ENCODE measurements at places on chromosomes 6 and 20. TPM values are rescaled to one million over a fixed set of nuclear protein-coding genes. Genes with fewer than 3 reads are reported as not detected.

ULBP1 gene
- 0.17 TPM for total RNA-seq

WASF1 gene
- total RNA-seq = 1.7 TPM

DNA sequence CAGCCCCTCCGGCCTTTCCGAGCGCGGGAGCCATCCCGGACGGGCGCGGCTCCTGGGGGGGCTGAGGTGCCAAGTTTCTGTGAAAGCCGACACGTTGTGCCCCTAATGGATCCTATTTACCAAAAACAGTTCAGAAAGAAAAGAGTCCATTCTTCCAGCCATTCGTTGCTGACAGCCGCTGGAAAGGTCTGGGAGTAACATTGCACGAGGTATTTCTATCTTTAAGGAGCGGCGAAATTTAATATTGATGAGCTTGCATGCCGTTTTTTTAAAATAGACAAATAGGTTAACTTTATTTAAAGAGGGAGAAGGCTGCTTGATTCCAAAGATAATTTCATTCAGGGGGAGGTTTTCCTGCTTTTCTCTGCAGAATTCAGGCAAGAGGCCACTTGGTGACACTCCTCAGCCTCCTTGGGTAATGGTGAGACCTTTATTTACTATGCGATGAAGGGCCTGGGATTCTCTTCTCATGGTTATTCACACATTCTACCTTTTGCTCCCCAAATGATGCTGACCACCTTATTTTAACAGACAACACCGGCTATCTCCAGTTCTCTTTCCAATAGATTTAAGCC is 988 bp downstream of the TIAM2 start:
- DNase-seq = no peak

- no peak for DNase-seq
These were observed 161.5 kb upstream of the CDH4 start for GRCh38 chr20:61090541-61090940.

GABRR1 gene
- not detected for total RNA-seq

GRCh38 chr20:23273776-23274175 is 76.8 kb upstream of the NXT1 start:
- DNase-seq = no peak

- no peak for DNase-seq
These were observed 1059.6 kb downstream of the HACE1 start for GRCh38 chr6:103799971-103800670.

GRCh38 chr6:134436950-134437349 is 119.0 kb upstream of the SGK1 start:
- no peak for DNase-seq

GJA1 gene
- 322 TPM for total RNA-seq

KATNA1 gene
- 9.5 TPM for total RNA-seq

- no peak for DNase-seq
These were observed 32.6 kb downstream of the CLIC5 start for GRCh38 chr6:45983062-45983461.

DNA sequence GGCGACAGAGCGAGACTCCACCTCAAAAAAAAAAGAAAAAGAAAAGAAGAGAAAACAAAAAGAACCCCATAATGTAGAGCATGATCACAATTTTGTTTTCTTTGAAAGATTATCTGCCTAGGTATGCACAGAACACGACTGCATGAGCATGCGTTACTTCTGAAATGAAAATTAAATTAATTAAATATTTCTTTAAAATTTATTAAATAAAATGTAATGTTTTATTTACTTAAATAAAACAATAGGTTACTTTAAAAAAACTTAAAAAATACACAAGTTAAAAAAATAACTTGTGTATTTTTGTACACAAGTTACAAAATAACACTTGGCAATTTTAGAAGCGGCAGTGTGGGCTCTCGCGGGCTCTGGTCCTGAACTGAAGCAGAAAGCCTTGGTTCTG is 107.8 kb downstream of the TFAP2A start:
- no peak for DNase-seq

GRCh38 chr20:48211238-48211637 is 426.0 kb upstream of the SULF2 start:
- no peak for DNase-seq

GRCh38 chr20:6026051-6026450 is 27.8 kb downstream of the LRRN4 start:
- no peak for DNase-seq

SLC22A23 gene
- 7.1 TPM for total RNA-seq

HLA-A gene
- 256 TPM for total RNA-seq

BTN1A1 gene
- not detected for total RNA-seq

GRCh38 chr6:128172752-128173682 is 272.2 kb upstream of the THEMIS start:
- DNase-seq = no peak

CST5 gene
- not detected for total RNA-seq

GRCh38 chr20:43383026-43383795 is 74.5 kb upstream of the SRSF6 start:
- peak; percentile 60 for DNase-seq

ERVFRD-1 gene
- total RNA-seq = 0.12 TPM

DNA sequence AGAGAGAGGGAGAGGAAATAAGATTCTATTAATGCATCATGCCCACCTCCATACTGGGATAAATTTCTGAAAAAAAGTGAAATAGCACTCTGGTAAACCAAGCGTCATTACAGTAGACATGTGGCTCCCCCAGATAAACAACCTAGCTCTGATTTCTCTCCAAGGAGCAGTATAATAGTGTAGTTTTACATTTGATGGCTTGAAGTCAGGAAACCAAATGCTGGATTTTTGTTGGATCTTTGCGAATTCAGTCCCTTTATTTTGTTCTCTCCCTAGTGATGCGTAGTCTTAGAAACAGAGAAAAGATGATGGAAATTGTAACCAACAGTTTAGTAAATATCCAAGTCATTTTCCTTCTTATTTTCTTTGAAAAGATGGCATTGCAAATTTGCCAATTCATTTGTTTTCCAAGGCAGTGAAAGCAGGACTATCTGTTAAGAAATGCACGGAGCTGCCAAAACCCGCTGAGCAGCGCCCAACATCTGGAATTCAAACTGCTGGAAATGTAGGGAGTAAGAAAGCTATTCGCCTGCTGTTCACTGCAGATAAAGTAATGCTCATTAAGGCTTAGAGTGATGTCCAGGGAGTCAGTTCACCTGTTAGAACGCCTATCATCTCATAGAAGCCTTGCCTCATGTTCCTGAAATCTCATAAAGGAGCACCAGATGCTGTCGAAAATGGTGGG is 85.7 kb upstream of the DOK5 start:
- peak; percentile 28 for DNase-seq

HEY2 gene
- 66.8 TPM for total RNA-seq

DNA sequence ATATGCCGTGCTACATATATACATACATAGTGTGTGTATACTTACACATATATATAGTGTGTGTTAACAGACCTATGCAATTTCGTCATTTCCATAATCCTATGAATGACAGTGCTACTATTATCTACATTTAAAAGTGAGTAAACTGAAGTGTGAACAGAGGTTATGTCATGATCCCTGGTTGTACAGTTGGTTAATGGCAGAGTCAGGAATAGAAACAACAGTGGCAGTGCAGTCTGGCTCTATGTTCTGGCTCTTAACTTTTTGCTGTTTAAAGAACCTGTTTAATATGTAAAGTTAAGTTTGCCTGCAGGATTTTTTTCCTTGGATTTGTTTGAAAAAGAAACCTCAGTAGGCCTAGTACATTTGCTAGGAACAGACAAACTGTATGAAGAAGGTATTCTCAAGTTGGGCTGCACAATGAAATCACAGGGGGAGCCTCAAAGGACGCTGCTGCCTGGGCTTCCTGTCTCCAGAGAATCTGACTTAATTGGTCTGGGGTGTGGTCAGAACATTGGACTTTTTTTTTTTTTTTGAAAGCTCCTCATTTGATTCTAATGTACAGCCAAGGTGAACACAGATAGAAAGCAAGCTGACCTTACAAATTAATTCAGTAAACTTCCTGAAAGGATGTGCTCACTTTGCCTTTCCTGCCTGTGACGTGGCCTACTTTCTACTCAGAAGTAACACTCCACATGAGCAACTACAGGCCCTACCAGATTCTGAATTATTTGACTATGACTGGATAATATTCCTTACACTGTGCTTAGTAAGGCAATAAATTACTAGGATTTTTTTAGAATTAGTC is 29.4 kb downstream of the PLCB1 start:
- DNase-seq = no peak

GRCh38 chr6:43814111-43814510 is 44.1 kb downstream of the VEGFA start:
- DNase-seq = no peak

- DNase-seq = no peak
These were observed 42.8 kb upstream of the PLCG1 start for GRCh38 chr20:41094353-41095055.

RNF39 gene
- total RNA-seq = not detected

DNA sequence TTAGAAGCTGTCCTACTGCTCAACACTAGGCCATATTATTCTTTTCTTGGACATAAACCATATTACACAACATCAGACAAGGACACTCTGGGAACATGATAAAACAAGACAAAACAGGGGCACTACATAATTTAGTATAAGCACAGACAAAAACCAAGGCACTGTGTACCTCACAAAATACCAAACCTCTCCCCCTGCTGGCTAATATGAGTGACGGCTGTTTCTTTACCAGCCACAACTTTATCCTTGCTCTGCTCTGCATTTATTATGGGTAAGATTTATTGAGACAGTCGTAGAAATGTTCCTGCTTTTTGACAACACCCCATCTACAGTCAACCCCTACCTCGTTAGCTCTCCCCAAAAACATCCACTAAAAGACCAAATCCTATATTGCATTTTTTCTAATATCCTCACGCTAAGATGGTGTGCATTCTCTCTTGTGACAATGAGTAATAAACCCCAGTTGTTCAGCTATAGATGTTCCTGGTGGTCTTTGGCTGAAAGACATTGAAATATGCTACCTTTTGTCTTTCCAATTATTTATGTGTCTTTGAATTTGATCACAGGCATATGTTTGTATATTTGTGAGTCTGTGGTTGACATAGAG is 23.8 kb upstream of the POLR1H start:
- DNase-seq = no peak

PARD6B gene
- total RNA-seq = 7.1 TPM

FHL5 gene
- total RNA-seq = 6.9 TPM

DNA sequence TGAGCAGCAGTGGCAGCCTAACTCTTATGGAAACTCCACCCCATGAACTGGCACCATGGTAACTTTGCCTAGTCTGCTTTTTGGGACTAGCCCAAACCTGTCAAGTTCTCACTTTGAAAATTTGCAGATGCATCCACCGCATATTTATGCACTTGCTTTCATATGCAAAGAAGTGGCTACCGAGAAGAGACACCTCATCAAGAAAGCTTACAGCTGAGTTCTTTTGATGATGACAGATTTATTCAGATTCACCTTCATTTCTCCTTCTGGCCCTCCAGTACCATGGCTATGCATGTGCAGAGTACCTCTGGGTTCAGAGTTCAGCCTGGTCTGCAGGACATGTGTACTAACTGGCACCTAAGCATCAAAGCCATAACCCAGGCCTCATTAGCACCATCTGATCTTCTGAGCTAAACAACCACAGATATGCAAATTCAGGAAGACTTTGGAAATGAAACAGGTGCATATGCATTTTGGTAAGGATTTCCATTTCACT is 154.3 kb upstream of the TENT5A start:
- no peak for DNase-seq

GRCh38 chr20:57259938-57260921 is 6.2 kb downstream of the BMP7 start:
- DNase-seq = no peak

DNA sequence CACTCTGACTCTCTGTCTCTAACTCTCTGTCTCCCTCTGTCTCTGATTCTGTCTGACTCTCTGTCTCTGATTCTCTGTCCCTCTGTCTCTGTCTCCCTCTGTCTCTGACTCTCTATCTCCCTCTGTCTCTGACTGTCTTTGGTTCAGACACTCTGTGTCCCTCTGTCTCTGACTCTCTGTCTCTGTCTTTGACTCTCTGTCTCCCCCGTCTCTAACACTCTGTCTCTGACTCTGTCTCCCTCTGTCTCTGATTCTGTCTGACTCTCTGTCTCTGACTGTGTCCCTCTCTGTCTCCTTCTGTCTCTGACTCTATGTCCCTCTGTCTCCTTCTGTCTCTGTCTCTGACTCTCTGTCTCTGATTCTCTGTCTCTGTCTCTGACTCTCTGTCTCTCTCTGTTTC is 21.7 kb upstream of the NOL4L start:
- DNase-seq = no peak

GRCh38 chr6:17355404-17355774 is 38.0 kb upstream of the CAP2 start:
- no peak for DNase-seq

All from left ventricle myocardium superior (tissue), 1 donor.